Large intestine (tissue), 12 donors: ENCODE measurements at places on chromosomes 3 and 15. TPM values are rescaled to one million over a fixed set of nuclear protein-coding genes. Genes with fewer than 3 reads are reported as not detected.

The RGMA gene
- 12.5 TPM for polyA plus RNA-seq

The GPX1 gene
- polyA plus RNA-seq, result 218 TPM

The WNT7A gene
- 0.01 TPM for polyA plus RNA-seq

The SLC12A1 gene
- polyA plus RNA-seq, result 0.10 TPM

The SLC28A1 gene
- polyA plus RNA-seq, result 33.1 TPM

The ACY1 gene
- polyA plus RNA-seq, result 269 TPM

The SPESP1 gene
- 2.3 TPM for polyA plus RNA-seq

The GOLGA6D gene
- 0.04 TPM for polyA plus RNA-seq

The SLC9C1 gene
- 0.33 TPM for polyA plus RNA-seq

The IQCH gene
- polyA plus RNA-seq, result 0.97 TPM

The GHSR gene
- polyA plus RNA-seq, result not detected

The PLSCR5 gene
- 0.10 TPM for polyA plus RNA-seq

The PCYT1A gene
- polyA plus RNA-seq, result 54.4 TPM

The CTXND1 gene
- polyA plus RNA-seq, result 0.70 TPM

The GDPGP1 gene
- 7.8 TPM for polyA plus RNA-seq

The ESYT3 gene
- polyA plus RNA-seq, result 1.8 TPM

The DZIP3 gene
- 13.9 TPM for polyA plus RNA-seq

The POTEB3 gene
- polyA plus RNA-seq, result not detected

The ERC2 gene
- polyA plus RNA-seq, result 2.4 TPM

The HIGD2B gene
- not detected for polyA plus RNA-seq

The NSMCE3 gene
- polyA plus RNA-seq, result 5.8 TPM

The RTP3 gene
- polyA plus RNA-seq, result not detected

The SAMD7 gene
- polyA plus RNA-seq, result not detected

The SEMA3F gene
- 8.9 TPM for polyA plus RNA-seq

The NAALADL2 gene
- 6.5 TPM for polyA plus RNA-seq

The SCAMP5 gene
- 31.6 TPM for polyA plus RNA-seq
